ENCODE measurements at places on chromosomes 7 and 10.

DNA sequence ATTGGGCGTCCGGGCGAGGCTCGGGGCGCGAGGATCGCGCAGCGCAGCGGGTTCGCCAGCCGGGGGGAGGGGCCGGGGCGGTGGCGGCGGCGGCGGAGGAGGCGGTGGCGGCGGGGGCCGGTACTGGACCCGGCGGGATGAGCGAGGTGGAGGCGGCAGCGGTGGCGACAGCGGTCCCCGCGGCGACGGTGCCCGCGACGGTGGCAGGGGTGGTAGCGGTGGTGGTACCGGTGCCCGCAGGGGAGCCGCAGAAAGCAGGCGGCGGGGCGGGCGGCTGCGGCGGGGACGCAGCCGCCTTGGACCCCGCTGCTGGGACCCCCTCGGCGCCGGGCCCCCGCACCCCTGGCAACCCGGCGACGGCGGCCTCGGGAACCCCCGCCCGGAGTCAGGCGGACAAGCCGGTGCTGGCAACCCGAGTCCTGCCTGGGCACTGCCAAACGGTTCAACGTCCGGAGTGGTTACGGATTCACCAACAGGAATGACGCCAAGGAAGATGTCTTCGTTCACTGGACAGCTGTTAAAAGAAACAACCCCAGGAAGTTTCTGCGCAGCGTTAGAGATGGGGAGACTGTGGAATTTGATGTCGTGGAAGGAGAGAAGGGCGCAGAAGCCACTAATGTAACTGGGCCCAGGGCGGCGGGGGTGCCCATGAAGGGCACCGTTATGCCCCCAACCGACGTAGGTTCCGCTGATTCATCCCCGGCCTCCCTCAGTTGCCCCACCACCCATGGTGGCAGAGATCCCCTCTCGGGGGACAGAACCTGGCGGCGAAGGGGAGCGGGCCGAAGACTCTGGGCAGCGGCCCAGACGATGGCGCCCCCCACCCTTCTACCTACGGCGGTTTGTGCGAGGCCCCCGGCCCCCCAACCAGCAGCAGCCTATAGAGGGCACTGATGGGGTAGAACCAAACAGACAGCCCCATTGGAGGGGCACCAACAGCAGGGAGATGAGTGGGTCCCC lies 100.3 kb upstream of the CPXM2 start:
- no peak for DNase-seq

GRCh38 chr10:76311752-76312636 lies 880.6 kb downstream of the LRMDA start:
- DNase-seq, result peak; percentile 21

GRCh38 chr7:130384371-130384801 lies 4.1 kb downstream of the CPA1 start:
- no peak for DNase-seq

- no peak for DNase-seq
These were observed 755.2 kb upstream of the SORCS1 start for GRCh38 chr10:107919626-107920235.

DNA sequence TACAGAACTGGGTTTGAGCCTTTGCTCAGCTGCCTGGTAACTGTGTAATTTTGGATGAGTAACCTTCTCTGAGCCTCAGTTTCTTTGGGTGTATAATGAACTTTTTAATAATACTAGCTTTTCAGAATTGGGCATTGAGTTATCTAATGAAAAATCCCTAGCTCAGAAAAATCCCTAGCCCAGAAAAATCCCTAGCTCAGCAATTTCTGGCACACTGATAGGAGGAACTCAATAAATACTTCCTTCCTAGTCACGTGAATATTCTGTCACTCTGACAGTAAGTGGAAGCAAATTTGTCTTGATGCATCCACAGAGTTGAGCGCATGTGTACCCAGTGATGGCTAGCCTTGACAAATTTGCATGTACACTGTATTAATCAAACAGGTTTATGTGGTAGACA lies 817.6 kb downstream of the XPNPEP1 start:
- DNase-seq, result no peak

- DNase-seq, result peak; percentile 75
These were observed 107.5 kb downstream of the DOCK1 start for GRCh38 chr10:127012769-127013152.

DNA sequence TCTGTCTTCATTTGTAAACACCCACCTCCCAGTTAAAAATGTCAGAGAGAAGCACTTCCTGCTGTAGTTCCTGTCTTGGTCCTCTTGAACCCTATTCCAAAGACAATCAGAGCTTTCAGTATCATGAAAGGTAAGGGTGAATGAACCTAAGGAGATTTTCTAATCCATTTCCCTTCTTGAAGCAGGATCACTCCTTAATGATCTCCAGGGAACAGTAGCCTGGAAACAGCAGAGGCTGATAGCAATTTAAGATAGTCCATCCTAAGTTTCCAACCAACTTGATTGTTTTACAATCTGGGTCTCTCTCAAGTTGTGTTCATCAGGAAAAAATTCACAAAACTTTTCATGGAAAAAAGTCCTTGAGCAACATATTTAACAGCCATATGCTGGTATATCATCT lies 273.6 kb downstream of the NEBL start:
- no peak for DNase-seq
